ENCODE measurements at places on chromosomes 5 and 9. TPM values are rescaled to one million over a fixed set of nuclear protein-coding genes. Genes with fewer than 3 reads are reported as not detected.

Gene FRMD3
- 9.7 TPM for total RNA-seq

- no peak for ATAC-seq
Measured at GRCh38 chr5:55520117-55520839, 14.5 kb downstream of the PLPP1 start.

GRCh38 chr5:321726-322251, 275 bp downstream of the AHRR start:
- no peak for ATAC-seq

Gene FOXD4
- total RNA-seq: 0.78 TPM

All from gastroesophageal sphincter (tissue), 4 donors.